H1 (cell line): ENCODE measurements at places on chromosomes 2 and 18. TPM values are rescaled to one million over a fixed set of nuclear protein-coding genes. Genes with fewer than 3 reads are reported as not detected.
A peak's percentile ranks its signal among the peaks of the same experiment; 100 is the strongest.

The PJVK gene
- total RNA-seq = 2.3 and 2.4 TPM in 2 replicates

DNA sequence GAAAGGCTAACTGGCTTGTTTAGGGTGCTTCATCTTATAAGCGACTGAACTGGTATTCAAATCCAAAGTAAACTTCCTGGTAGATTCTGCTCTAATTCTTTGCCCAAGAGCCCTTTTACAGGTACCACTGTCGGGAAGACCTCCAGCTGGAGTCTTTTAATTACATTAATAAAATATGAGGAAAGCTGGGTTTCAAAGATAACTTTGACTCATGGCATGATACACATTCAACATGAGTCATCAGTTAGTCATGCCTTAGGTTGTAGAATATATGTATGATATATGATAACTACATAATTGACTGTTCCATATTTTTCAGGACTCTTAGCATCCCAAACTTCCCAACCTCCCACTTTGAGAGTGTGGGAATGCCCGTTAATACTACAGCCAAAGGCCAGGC is 32.3 kb downstream of the ZCCHC2 start:
- H3K36me3 ChIP-seq = peaks cover 8% of the 10 kb centered on the region; the same call in 1 of the 2 replicates
- H3K27me3 ChIP-seq = no peaks in the 10 kb centered on the region
- DNase-seq = no peak
- no peak overlapping the region for H3K4me3 ChIP-seq

The C18orf54 gene
- 28.8 and 30.9 TPM in 2 replicates for total RNA-seq

DNA sequence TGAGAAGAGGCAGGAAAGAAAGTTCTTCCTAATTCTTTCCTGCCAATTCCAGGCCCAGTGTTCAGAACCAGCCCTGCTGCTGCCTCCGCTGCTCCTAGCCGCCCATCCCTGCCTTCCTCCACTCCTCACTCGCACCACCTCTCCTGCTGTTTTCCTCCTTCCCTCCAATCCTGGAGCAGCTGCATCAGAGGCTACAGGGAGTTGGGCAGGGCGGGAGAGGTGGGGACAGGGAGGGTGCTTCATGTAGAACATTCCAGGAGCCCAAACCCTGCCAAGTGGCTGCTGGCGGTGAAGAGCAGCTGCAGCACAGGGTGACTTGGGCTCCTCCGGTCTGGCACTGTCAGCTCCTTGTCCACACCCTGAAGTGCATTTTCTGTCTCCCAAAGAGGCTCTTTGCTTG is 176.3 kb downstream of the TNS1 start:
- no peak for DNase-seq
- H3K4me1 ChIP-seq = peaks cover 3% of the 10 kb centered on the region; the same call in 1 of the 2 replicates
- no peak overlapping the region for H3K27ac ChIP-seq
- no peaks in the 10 kb centered on the region for H3K36me3 ChIP-seq
- no peaks in the 10 kb centered on the region for H3K27me3 ChIP-seq

GRCh38 chr2:142131010-142131669 is at the start of gene LRP1B:
Gene LRP1B, minus strand, starts transcription at chr2:142131016. Its CDS starts 287 bp downstream, at chr2:142130729.
- peak; percentile 52 for DNase-seq
- H3K4me1 ChIP-seq = no peaks in the 10 kb centered on the region
- peaks cover 29% of the 10 kb centered on the region for H3K27me3 ChIP-seq

GRCh38 chr2:121382744-121383143 is 97.7 kb upstream of the TFCP2L1 start:
- H3K4me1 ChIP-seq = no peaks in the 10 kb centered on the region
- H3K36me3 ChIP-seq = 0 out of 2 replicates have a peak, but pooled peaks cover 4% of the 10 kb centered on the region
- H3K27me3 ChIP-seq = no peaks in the 10 kb centered on the region
- no peak overlapping the region for H3K27ac ChIP-seq

- no peaks in the 10 kb centered on the region for H3K4me1 ChIP-seq
- no peaks in the 10 kb centered on the region for H3K36me3 ChIP-seq
- H3K27me3 ChIP-seq = no peaks in the 10 kb centered on the region
- no peak overlapping the region for H3K27ac ChIP-seq
- H3K4me3 ChIP-seq = no peak overlapping the region
These were observed 741.1 kb upstream of the SALL3 start for GRCh38 chr18:78238404-78239089.

- H3K4me1 ChIP-seq = no peaks in the 10 kb centered on the region
- no peak overlapping the region for H3K4me3 ChIP-seq
- no peaks in the 10 kb centered on the region for H3K36me3 ChIP-seq
- H3K27me3 ChIP-seq = no peaks in the 10 kb centered on the region
- H3K27ac ChIP-seq = no peak overlapping the region
- DNase-seq = no peak
These were observed 147.4 kb upstream of the STK17B start for GRCh38 chr2:196318517-196319377.
